GM12892 (cell line): ENCODE measurements at places on chromosomes 5 and 9.

- DNase-seq = no peak
Observed at GRCh38 chr5:132023258-132024116, 12.0 kb upstream of the ACSL6 start.

- DNase-seq = no peak
Observed at GRCh38 chr9:123680352-123680751, 249.6 kb downstream of the DENND1A start.

DNA sequence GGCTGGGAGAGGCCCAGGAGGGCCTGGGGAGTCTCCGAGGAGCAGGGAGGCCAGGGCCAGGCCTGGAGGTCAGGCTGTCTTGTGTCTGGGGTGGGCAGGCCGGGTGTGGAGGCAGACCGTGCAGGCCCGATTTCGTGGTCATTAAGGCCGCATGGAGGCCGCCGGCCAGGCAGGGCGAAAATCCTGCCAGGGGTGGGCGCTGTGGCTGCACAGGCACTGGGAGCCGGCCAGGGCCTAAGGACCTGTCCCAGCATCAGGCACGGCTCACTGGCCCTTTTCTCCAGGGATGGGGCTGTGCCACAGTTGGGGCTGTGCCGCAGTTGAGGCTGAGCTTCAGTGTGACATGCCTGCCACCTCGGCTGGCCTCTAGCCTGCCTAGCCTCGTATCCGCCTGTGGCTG lies 35.9 kb downstream of the ASS1 start:
- DNase-seq = no peak

- no peak for DNase-seq
Observed at GRCh38 chr9:121268598-121268850, 562 bp downstream of the GSN start.

- no peak for DNase-seq
Observed at GRCh38 chr9:107963246-107963645, 473.7 kb upstream of the KLF4 start.

GRCh38 chr5:107373549-107374263 lies 297.0 kb downstream of the EFNA5 start:
- DNase-seq = no peak

DNA sequence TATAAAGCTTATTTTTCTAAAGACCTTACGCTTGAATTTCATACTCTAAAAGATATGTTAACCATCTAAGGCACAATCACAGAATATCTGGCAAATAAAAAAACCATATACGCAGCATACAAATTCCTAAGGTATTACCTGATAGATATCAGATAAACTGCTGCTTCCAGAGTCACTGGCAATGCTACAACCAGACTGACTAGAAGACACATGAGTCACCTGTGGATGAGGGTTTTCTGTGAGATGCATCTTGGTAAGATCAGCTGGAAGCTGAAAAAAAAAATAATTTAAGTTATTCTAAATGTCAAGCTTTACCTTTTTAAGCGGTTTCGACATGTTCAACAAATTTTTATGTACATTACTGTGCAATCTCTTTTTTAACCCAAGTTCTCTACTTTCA lies 113.8 kb downstream of the RAPGEF6 start:
- no peak for DNase-seq

DNA sequence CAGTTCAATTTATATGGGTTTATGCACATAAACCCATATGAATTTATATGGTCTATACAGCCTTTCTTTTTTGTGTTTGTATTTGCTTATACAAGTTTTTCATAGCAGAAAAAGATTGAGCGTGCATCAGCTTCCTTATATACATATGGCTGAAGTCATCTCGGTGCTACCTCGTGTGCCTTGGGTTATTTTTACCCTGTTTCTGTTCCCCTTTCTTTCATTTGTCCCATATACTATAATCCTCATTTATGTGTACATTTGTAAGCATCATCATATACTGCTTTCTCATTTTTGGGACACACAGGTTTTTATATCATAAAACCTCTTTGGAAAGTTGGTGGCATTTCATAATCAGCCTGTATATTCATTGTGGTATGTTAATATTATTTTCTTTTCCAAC lies 107.8 kb upstream of the ADAMTSL1 start:
- DNase-seq = no peak

- DNase-seq = no peak
Observed at GRCh38 chr9:127132921-127133647, 10.6 kb upstream of the ANGPTL2 start.

DNA sequence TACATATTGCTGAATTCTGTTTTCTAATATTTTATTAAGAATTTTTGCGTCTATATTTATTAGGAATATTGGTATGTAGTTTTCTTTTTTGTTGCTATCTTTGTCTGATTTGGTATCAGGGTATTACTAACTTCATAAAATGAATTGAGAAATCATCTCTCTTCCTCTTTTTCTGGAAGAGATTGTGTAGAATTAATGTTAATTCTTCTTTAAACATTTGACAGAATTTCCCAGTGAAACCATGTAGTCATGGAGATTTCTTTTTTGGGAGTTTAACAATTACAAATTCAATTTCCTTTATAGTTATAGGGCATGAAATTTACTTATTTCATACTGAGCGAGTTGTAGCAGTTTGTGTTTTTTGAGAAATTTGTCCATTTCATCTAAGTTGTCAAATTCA lies 3.3 kb upstream of the FAM170A start:
- DNase-seq = no peak
